Stimulated activated CD4-positive, alpha-beta T cell treated with anti-CD3 and anti-CD28 coated beads, Interleukin-15, amount 100 ng/mL, for 1 hour (primary cell): ENCODE measurements at places on chromosomes 11 and 22.

GRCh38 chr22:26923531-26923930 is 266.1 kb downstream of the MIAT start:
- no peak for DNase-seq

GRCh38 chr11:18314784-18315523 is 7.0 kb downstream of the HPS5 start:
- no peak for DNase-seq

GRCh38 chr11:26676641-26677040 is 45.2 kb downstream of the SLC5A12 start:
- DNase-seq = no peak

- DNase-seq = no peak
Measured at GRCh38 chr22:43050995-43051394, 36.0 kb upstream of the PACSIN2 start.

GRCh38 chr22:41505511-41506220 is 36.7 kb downstream of the ACO2 start:
- DNase-seq = no peak

DNA sequence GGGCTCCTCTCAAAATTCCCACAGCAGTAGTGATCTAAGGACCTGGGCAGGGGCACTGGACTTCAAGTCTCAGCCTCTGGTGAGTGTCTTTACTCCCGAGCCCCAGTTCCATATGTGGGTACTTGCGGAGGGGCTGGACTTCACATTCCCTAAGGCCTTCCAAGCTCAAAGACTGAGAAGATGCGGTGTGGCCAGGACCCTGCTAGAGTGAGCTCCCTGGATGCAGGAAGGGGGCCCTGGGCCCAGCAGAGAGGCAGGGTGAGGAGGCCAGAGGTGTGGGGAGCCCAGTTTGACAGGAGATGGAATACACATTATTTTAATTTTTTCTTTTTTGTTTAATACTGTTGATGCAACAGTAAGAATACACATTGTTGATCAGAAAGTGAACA is 83.7 kb downstream of the IGLL1 start:
- DNase-seq = no peak

DNA sequence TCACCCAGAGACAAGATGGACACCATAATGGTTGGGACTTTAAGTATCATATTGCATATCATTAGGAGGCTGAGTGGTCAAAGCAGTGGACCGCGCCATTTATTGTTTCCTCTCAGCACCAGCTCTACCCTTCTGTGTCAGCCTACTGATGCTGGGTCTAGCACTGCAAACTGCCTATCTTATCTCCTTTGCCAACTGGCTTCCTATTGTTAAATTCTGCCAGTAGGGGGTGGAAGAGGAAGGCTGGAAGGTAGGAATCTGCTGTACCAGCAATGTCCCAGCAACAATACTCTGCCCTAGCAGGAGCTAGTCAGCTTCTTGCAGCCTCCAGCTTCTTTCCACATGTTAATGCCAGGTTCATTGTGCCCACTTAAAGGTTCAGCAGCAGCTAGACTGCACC is 367.1 kb upstream of the PDGFD start:
- no peak for DNase-seq

GRCh38 chr22:39092111-39092862 is 4.8 kb upstream of the APOBEC3H start:
- no peak for DNase-seq

DNA sequence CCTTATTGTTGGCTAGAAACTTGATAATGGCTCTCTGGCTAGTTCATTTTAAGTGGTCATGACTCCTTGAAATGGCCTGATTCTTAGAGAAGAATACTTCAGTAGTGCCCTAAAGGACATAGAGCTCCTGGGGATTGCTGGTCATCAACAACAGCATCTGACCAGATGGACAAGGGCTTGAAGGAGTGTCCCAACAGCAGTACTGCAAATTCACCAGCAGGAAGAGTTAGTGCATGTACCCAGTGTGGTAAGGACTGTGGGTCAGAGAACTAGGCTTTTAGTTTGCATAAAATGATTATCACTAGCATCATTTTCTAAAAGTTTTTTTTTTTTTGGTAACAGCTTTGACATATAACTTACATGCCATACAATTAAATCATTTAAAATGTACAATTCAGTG is 39.5 kb upstream of the CUL5 start:
- DNase-seq = no peak

DNA sequence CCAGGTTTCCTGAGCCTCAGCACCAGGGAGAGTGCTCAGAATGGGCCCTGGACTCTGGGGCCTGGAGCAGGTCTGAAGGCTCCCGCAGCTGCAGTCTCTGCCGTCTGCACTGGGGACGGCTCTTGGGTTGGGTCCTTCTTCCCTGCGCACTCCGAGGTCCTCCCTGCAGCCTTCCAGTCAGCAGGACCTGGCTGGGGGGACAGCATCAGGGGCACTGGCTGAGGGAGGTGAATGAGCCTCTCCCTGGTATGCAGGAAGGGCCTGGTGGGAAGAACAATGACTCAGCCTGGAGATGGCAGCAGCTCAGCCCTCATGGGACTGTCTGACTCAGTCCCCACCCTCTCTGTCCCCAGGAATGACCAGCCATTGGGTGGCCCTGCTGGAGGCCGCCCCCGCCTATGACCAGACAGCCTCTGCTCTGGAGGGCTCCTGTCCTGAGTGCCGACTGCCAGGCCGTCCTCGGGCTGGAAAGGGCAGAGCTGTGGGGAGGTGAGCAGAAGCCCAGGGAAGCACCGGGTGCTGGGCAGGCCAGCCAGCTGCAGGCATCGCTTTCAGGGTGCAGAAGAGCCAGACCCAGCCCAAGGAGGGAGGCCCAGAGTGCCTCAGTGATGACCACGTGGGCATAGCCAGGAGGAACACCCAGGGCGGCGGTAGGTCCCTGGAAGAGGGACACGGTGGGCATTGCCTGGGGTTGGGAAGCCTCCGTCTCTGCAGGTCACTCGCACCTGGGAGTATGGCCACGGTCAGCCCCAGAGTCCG is 455.0 kb downstream of the BRD1 start:
- no peak for DNase-seq

GRCh38 chr22:30057375-30057774 is 22.9 kb upstream of the HORMAD2 start:
- no peak for DNase-seq

DNA sequence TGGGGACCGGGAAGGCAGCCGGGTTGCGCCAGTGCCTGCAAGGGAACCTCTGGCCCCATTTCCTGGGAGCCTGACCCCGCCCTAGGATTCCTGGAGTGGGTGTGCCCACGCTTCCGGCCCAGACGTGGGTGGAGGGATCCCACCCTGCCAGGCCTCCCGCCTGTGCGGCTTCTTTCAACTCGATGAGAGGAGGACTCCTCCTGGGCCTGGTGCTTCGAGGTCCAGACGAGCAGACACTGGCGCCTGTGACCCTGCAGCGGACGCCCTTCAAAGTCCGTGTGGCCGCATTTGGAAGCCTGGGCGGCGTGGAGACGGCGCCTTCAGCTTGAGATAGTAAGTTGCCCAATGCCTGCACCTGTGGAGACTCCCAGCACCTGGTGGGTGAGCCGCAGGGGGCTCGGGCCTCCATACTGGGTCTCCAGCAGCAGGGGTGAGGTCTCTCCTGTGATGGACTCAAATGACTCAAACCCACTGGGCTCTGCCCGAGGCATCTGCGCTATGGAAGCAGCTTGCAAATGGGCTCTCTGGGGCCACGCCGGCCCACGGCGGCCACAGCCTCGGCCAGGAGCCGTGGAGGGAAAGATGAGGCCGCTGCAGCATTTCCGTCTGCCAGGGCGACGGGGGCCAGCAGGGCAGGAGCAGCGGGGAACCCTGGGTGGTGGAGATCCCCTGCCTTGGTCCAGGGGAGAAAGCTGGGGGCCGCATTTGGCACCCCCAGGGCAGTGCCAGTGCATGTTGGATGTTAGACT is 64.3 kb upstream of the PPARA start:
- DNase-seq = no peak
